NCI-H1105 treated with DMSO at 0.1 percent for 48 hours (cell line): ENCODE measurements at places on chromosomes 1 and 21.
A peak's percentile ranks its signal among the peaks of the same experiment; 100 is the strongest.

DNA sequence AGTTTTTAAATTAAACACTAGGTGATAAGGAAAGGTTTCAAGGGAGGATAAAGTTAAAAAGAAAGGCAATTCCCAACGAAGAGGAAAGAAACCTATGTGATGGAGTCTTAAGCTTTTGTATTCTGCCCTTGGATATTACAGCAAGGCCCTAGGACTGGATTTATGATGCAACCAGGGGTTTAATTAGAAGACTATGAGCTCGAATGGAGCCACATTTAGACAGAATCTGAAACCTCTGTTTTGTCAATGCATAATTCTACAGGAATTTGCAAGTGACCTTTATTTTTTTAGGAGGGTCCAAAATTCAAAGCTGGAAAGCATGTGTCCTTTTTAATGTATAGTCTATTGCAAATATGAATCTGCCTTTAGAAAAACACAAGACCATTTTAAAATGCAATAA lies 37.9 kb downstream of the TGFB2 start:
- no peak for DNase-seq

DNA sequence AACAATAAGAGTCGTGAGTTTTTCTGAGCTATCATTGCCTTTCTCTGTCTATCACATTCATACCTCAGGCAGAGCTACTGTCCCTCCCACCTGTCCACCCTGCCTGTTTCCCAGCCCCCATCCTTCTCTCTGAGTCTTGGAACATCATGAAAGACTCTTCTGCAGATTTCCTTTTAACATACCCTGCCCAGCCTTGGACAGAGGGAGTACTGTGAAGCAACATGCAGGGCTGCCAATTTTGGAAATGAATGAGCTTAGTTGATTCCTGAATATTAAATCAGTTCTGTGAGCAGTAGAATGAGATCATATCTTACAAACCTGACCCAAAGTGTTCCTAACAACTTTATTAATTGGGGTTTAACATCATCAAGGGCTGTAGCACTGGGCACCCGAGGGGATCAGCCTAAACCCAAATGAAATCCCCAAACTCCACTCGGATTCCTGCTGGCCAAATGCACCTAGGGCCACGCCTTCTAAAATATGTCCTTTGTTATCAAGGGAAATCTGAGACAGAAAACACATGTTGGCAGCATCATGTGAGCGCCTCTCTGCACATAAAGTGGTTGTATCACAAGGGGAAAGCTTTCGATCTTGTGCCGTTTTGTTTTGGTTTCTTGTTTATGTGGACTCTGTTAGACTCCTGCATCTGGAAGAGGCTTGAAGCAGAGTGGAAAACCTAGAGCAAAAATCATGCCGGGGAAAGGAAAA lies 357.6 kb downstream of the KIF26B start:
- peak; percentile 48 for DNase-seq

DNA sequence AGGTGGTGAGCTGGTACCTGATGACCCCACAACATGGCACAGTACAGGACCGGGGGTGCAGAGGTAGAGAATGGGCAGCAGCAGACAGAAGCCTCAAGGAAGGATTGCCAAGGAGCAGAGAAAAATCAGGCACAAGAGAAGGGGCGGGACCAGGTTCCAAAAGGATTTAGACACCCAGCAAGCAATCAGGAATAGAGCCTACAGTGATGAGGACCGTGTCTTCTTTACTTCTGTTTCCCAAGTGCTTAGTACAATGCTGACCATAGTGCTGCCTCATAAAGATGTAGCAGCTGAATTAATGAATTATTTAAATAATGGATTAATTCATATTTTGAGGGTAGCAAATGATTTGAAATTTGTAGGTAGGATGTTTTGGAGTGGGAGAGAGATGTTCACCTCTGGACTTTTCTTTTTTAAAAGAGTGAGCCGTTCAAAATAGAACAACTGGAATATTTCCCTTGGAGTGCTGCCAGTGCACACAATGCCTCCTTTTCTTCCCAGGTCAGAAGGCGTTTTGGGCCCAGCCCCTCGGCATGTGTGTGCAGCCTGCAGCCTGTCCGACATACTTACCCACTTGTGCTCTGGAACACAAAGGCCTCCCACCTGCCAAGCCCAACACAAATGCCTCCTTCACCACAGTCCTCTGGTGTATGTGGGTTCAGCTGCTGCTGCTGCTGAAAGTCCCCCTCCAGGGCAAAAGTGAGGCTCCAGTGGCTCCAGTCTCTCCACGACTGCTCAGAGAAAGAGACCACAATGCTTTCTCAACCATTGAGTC lies 19.6 kb downstream of the KANK4 start:
- DNase-seq: no peak

DNA sequence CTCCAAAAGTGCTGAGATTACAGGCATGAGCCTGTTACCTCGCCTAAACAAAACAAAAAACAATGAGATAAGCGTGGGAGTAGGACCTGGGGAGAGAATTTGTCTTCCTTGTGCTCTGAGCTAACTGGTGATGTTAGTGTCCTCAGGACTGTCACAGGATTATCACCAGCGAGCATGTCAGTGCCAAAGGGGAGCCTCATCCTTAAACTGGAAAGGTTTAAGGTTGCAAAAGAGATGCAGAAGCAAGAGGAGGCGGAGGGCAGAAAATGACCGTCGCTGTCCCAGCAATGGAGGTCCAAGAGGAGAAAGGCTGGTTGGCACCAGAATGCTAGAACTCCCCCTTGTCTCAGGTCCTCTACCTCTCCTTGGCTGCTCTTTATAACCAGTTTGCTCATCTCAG lies 3.9 kb downstream of the SYPL2 start:
- no peak for DNase-seq

- DNase-seq: no peak
These were observed 41.0 kb downstream of the ZFYVE9 start for GRCh38 chr1:52182874-52183400.

GRCh38 chr1:84870591-84870990 lies 22.4 kb downstream of the LPAR3 start:
- DNase-seq: no peak

DNA sequence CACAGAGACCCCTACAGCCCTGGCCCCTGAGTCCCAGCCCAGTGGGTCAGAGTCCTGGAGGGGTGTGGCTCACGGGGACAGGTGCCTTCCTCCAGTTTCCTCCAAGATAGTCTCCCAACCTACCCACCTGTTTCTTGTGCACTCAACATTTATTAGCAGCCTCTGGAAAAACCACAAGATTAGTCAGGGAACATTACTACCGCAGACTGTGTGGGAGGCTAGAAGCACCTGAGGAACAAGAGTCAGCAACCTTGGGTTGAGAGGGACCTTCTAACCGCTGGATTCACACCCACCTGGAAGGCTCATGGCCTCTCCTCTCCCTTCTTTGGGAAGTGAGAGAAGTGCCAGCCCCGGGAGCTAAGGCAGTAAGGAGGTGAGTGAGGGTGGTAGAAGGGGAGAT lies 22.5 kb upstream of the IKBKE start:
- DNase-seq: no peak

DNA sequence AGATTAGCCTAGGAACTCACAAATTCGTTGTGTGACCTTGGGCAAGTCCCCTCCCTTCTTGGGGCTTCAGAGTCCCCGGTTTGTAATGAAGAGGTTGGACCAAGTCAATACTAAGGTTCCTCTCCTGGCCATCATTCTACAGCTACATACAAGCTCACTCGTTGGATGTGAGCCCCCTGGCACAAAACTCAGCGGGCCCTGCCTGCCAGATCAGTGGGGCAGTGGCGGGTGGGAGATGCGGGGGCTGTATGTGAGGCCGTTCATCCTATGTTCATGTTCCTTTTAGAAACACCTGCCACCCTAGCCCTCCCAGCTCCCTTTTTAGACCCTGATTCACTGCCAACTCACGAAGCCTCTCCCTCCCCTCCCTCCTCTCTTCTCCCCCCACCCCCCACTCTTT lies 2.1 kb downstream of the DLGAP3 start:
- no peak for DNase-seq

GRCh38 chr1:101308935-101309333 lies 72.1 kb downstream of the S1PR1 start:
- no peak for DNase-seq

- no peak for DNase-seq
These were observed 146.9 kb downstream of the RWDD3 start for GRCh38 chr1:95380909-95381308.

DNA sequence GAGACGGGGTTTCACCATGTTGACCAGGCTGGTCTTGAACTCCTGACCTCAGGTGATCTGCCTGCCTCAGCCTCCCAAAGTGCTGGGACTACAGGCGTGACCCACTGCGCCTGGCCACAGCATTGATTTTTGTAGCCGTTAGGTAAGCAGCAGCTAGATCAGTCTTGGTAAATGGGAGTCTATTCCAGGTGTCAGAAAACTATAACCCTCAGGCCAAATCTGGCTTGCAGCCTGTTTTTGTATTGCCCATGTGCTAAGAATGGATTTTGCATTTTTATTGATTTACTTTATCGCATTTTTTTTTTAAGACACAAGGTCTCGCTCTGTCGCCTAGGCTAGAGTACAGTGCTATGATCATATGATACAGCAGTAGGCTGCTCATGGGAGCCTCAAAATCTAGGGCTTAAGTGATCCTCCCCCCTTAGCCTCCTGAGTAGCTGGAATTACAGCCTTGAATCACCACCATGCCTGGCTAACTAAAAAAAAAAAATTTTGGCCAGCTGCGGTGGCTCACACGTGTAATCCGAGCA lies 16.6 kb upstream of the SRSF10 start:
- DNase-seq: no peak

GRCh38 chr21:39110431-39110830 lies 72.8 kb downstream of the PSMG1 start:
- DNase-seq: no peak
